ENCODE measurements at places on chromosomes 16 and 17.
A peak's percentile ranks its signal among the peaks of the same experiment; 100 is the strongest.

GRCh38 chr16:78503602-78504001 lies 404.1 kb downstream of the WWOX start:
- DNase-seq, result peak; percentile 73

GRCh38 chr17:31314782-31315100 lies 887 bp upstream of the EVI2B start:
- no peak for DNase-seq

- DNase-seq, result peak; percentile 95
Measured at GRCh38 chr16:29807426-29808218, 1.3 kb downstream of the MAZ start.

DNA sequence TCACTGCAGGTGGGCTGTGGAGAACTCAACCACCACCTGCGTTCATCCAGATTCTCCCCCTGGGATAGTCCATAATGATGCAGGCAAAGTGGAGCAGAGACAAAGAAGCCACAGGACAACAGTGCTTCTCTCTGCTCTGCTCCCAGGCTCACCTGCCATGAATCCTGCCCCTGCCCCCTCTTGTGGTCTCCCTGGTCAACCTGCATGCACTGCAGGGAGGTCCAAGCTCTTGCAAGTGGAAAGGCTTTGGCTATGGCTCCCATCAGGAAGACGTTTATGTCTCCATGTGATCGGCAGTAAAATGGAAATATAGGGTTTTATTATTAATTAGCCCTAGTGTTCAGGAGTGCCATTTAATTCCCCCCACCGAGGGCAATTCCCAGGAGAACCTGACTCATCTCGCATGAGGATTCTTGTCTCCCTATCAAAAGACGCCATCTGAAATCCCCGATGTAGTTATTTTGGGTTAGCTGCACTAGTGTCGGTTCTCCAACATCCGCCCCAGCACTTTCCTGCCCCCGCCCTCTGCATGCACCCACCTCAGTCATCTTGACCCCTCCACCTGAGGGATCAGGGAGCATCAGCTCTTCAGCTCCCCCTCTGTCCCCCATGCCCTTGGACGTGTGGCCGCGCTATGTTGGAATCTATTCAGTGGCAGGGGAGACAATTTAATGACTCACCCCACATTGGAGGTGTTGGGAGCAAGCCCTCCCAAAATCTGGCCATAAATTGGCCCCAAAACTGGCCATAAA lies 91.8 kb downstream of the KCNJ12 start:
- DNase-seq, result no peak

DNA sequence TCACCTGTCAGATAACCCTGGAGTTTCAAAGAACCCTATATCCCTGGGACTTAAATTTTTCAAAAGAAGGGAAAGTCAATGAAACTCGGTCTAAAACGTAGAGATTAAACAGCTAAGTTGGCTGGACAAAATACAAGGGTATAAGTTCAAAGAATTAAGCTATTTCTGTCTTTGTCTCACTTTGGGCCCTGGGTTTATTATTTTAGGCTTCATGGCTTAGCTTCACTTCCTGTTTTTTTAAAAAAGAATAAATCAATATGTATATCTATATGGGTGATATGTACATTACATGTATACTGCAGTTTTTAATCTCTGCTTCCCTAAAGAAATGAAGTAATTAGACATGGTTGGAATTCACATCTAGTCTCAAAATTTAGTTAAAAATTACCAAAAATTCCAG lies 132.3 kb downstream of the TRIM37 start:
- DNase-seq, result no peak

DNA sequence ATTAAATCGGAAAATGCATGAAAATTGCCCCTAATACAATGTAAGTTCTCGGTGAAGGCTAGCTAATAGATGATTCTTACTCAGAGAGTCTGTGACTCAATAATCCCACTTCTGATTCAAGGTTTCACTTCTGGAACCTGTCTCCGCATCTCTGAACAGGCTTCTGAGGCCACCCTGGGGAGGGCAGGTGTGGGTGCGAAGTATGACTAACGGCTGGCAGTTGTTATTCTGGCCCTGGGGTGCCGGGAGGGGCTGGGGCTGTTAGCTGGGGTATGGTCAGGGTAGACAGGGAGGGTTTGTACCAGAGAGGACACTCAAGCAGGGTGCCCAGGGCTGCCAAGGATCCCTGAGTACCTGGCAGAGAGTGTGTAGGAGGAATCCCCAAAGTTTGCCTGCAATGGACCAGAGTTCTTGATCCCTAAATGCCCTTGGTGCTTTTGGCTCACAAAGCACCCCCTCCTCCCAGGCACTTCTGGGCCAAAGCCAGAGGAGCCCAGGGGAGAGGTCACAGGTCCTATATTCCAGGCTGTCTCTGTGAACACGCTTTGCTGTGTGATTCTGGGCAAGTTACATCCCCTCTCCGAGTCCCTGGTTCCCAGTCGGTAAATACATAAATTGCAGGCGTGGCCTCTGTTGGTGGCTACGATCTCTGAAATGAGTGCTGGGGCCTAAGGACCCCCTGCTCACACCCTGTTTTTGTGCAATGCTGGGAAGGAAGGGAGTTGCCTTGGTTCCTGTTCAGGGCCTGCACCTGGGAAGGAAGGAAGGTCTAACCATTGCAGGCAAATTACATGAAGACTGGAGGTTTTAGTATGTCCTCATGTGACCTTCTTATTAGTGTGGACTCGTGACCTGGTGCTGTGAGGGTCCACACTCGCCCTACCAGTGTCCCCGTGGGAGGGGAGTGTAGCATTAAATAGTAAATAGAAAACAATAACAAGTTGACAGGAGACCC lies 49.9 kb upstream of the CPNE2 start:
- peak; percentile 48 for DNase-seq

DNA sequence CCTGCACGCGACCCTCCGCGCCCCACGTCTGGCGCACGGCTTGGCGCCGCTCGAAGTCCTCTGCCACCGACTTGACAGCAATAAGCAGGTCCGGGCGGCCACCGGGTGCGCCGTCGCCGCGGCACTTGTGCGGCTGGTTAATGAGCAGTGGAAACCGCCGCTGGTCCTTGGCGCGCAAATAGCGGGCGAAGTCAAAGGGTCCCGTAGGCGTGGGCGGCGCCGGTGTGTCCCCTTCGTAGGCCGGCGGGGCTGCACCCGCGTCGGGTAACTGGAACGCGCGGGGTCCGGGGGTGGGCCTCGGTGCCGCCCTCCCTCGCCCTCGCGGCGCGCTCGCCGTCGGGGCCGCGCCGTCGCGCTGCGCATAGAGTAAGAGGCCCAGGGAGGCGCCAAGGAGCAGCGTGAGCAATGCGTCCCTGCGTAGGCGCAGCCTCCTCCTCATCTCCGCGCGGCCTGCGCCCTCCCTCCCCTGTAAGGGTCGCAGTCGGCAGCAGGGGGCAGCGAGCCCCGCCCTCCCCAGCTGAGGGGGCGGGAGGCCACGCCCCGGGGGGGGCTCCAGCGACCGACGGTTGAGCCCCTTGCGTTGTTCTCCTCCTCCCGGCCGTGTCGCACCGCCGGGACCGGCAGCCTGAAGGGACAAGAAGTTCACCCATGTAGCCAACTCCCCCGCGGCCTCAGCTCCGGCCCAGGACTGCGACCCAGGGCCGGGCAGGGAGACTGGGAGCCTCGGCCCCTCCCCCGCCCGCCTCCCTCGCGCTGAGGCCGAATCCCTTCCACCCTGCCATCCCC lies 558 bp downstream of the B3GNT9 start:
- DNase-seq, result peak; percentile 71

All from astrocyte of the hippocampus (primary cell).